Lung (tissue), 17 donors: ENCODE measurements at places on chromosomes 3 and 15. TPM values are rescaled to one million over a fixed set of nuclear protein-coding genes. Genes with fewer than 3 reads are reported as not detected.

The CEMIP gene
- total RNA-seq: 4.2 TPM

The CCDC191 gene
- 15.3 TPM for total RNA-seq

The SNX33 gene
- total RNA-seq: 23.5 TPM

The CHRNA7 gene
- total RNA-seq: 2.7 TPM

The KIF15 gene
- 4.0 TPM for total RNA-seq

- DNase-seq: no peak
These were observed 136.5 kb upstream of the TBL1XR1 start for GRCh38 chr3:177333533-177334520.

DNA sequence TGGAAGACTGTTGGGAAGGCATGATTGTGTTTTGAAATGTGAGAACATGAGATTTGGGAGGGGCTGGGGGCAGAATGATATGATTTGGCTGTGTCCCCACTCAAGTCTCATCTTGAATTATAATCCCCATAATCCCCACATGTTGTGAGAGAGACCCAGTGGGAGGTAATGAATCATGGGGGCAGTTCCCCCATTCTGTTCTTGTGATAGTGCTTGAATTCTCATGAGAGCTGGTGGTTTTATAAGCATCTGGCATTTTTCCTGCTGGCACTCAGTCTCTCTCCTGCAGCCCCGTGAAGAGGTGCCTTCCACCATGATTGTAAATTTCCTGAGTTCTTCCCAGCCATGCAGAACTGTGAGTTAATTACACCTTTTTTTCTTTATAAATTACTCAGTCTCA is 430.5 kb downstream of the OTOL1 start:
- DNase-seq: no peak

DNA sequence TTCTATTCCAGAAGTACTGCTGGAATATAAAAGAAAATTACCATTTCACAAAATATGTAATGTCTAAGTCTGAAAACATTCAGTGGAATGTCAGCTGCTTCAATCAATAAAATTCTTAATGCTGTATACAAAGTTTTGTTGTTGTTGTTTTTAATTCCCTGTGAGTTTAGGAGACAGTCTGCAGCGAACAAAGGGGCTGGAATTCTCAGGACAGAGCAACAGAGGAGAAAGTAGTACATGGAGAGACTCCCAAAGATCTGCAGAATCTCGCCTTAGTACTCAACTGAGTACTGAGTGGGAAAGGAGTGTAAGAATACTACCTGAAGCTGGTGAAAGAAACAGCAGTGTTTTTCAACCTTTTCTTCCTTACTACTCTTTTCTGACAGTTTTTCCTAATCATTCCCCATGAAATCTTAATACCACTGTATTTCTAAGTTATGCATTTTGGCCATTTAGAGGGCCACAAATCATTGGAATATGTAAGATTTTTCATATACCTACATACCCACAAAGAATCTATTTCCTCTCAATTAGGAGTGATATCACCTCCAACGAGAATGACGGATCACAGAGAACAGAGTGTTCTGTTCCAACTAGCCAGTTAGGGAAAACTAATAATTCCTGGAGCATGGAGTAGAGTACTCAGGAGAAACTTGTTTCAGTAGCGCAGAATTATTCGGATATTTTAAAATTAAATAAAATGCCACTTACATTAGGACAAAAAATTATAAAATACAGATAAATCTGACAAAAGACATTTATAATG is 16.0 kb downstream of the ANKRD28 start:
- DNase-seq: no peak

DNA sequence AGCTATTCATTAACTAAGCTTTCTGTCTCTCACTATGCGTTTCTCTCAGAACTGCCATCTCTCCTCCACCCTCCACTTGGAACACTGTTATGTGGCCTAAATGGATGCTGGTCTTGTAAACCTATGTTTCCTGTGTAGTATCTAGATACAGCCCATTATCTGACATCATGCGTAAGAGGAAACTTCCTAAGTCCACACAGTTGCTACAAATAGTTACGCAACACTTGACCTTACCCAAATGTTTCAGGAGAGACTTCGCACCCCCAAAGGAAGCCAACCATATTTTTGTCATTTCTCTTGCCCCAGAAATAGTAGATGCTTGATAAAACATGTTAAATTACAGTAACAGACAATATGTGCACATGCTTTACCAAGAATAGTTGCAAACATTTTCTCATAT is 87.2 kb upstream of the TPRG1 start:
- DNase-seq: no peak

DNA sequence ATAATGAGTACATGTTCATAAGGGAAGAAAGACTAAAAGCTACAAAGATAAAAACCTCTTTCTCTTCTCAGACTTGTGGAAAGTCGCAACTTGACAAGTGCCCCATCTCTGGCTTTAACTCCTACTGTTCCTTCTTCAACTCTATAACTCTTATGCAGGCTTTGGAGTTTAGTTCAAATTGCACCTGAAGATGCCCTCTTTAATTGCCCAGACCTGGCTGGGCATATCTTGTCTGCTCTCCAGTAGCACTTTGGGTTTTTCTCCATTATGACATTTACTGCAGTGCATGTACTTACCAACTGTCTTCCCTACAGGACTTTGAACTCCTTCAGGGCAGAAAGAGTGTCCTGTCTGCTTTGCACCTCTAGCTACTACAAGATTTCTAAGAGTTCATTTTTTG is 32.4 kb downstream of the DGKG start:
- DNase-seq: no peak
